ENCODE measurements at places on chromosomes 7 and 10. TPM values are rescaled to one million over a fixed set of nuclear protein-coding genes. Genes with fewer than 3 reads are reported as not detected.

DNA sequence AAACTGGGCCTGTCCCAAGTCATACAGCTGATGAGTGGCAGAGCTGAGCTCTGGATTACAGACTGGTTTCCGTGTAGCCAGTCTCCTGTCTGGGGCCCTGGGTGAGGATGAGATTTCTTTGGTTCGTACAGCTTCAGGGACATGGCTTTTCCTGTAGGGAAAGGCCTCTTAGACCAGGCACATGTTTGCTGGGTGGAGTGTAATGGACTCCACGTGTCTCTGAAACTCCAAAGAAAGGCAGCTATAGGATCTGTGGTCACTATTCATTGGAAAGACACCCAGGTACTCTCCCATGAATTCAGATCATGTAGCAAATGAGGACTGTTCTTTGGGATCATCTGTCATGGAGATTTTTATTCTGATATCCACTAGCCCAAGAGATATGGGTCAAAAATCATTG lies 2.4 kb downstream of the HABP2 start:
- peaks cover 13% of the 10 kb centered on the region for H3K4me1 ChIP-seq
- H3K4me3 ChIP-seq, result no peak overlapping the region
- peaks cover 69% of the 10 kb centered on the region for H3K27me3 ChIP-seq

DNA sequence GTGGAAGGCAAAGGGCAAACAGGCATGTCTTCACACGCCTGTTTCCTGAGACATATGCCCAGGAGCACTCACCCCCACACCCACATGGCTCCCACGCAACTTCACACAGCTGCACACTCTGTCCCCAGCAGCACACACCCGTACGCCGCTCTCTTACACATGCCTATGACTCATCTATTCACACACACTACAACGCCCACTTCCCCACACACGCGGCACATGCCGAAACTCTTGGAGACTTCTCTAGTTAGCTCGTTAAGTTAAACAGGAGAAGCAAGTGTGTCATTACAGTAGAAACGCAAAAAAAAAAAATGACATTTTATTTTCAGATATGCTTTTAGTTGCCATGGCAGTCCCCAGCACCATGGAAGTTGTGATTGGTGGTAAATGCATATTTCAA lies 6.7 kb downstream of the CALN1 start:
- H3K4me1 ChIP-seq, result no peaks in the 10 kb centered on the region
- H3K27me3 ChIP-seq, result peaks cover 29% of the 10 kb centered on the region

GRCh38 chr7:25716421-25716820 lies 435.6 kb upstream of the NFE2L3 start:
- no peak for DNase-seq
- H3K27me3 ChIP-seq, result no peaks in the 10 kb centered on the region
- H3K4me3 ChIP-seq, result no peak overlapping the region
- no peak overlapping the region for H3K27ac ChIP-seq
- no peaks in the 10 kb centered on the region for H3K36me3 ChIP-seq
- H3K4me1 ChIP-seq, result peaks cover 28% of the 10 kb centered on the region

- no peaks in the 10 kb centered on the region for H3K4me1 ChIP-seq
- H3K27ac ChIP-seq, result no peak overlapping the region
- no peaks in the 10 kb centered on the region for H3K36me3 ChIP-seq
- no peaks in the 10 kb centered on the region for H3K27me3 ChIP-seq
Measured at GRCh38 chr7:138396251-138397070, 63.6 kb upstream of the TRIM24 start.

DNA sequence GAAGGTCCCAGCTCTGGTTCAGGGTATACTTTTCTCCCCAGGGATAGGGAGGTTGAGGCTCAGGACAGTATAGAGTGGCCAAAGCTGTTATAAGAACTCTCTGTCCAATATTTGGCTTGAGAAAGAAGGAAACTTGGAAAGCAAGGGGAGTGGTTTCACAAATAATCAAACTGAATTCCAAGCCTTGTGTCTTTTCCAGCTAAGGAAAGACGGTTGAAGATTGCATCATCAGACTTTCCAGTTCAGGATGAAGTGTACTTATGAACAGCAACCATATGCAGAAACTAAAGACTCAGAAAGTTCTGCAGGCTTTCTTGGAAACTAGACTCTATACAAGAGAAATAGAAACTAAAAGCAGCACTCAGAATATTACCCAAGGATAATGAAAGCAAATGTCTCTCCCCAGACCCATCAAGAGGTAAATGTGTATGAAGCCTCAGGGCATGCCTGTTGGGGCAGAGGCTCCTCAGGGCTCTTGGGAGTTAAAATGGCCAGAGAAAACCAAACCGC lies 46.4 kb downstream of the RAMP3 start:
- DNase-seq, result no peak
- H3K4me3 ChIP-seq, result peak overlapping the region; percentile 53
- H3K36me3 ChIP-seq, result no peaks in the 10 kb centered on the region
- peaks cover 4% of the 10 kb centered on the region for H3K27me3 ChIP-seq
- peaks cover 28% of the 10 kb centered on the region for H3K4me1 ChIP-seq

DNA sequence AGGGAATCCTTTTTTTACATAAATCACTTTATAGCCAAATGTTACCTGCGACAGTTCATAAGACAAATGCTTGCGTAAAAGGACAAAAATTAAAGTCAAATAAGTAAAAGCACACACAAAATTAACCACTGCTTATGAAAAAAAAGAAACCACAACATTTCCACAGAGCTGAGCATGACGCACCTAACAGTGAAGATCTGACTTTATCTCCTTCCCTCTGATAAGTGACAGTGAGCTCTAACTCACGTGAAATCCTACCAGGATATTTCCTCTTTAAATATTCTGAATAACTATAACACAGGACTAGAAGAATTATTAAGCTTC lies 225.5 kb downstream of the SFMBT2 start:
- no peak overlapping the region for H3K4me3 ChIP-seq
- no peaks in the 10 kb centered on the region for H3K4me1 ChIP-seq
- DNase-seq, result no peak
- no peak overlapping the region for H3K27ac ChIP-seq

DNA sequence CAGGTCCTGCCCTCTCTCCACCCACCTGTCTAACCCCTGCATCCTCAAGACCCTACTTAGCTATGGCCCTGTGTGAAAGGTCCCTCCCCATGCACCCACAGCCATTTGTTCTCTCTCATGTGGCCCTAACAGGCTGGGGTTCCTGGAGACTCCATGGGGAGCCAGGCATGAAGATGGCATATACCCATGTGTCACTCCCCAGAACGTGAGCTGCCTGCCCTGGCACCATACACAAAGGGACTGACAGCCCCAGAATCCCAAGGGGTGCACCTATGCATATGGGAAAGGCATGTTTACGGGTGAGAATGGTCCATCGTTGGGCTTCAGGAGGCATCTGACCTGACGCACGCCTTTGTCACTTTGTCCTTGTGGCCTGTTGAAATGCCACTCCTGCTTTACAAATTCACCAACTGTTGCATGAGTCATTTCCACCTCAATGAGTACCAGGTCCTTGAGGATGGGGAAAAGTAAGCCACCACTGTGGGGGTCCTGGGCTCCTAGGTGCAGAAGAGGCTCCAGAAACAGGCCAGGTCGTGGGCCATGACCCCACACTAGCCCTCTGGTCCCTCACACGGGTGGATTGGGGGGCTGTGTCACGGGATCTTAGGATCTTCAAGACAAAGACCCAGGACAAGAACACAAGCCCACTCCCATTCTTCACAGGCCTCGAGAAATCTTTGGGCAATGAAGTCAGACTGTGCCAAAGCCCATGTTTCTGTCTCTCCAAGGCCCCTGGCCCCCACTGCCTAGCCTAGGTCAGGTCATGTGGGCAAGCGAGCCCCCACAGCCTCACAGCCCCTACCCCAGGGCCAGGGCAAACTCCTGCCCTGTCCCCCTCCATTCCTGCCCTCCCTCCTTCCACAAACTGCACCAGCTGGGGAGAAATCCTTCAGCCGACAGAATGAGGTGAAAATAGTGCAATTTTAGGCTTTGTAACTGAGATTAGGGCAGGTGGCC lies 8.6 kb downstream of the GPRIN2 start:
- no peaks in the 10 kb centered on the region for H3K36me3 ChIP-seq
- peaks cover 98% of the 10 kb centered on the region for H3K27me3 ChIP-seq
- no peak overlapping the region for H3K4me3 ChIP-seq
- no peak overlapping the region for H3K27ac ChIP-seq
- H3K4me1 ChIP-seq, result no peaks in the 10 kb centered on the region
- DNase-seq, result peak; percentile 13

DNA sequence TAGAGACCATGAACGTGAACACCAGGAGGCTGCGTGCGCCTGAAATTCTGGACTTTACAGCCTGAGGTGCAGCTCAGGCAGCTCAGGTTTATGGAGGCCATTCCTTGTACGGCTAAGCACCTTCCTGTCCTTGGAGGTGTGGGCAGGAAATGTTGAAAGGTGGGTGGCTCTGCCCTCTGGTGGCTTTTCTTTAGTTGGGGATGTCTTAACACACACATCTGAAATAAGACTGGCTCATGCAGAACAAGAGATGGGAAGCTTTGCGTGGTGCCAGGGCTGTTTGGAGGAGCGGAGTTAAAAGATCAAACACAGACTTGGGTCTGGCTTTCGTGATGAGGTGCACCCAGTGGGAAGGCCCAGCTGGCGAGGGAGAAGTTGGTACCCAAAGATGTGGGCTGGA lies 64.1 kb downstream of the DOCK1 start:
- no peak for DNase-seq
- H3K4me1 ChIP-seq, result peaks cover 23% of the 10 kb centered on the region
- H3K4me3 ChIP-seq, result no peak overlapping the region
- peaks cover 6% of the 10 kb centered on the region for H3K36me3 ChIP-seq
- H3K27me3 ChIP-seq, result no peaks in the 10 kb centered on the region

DNA sequence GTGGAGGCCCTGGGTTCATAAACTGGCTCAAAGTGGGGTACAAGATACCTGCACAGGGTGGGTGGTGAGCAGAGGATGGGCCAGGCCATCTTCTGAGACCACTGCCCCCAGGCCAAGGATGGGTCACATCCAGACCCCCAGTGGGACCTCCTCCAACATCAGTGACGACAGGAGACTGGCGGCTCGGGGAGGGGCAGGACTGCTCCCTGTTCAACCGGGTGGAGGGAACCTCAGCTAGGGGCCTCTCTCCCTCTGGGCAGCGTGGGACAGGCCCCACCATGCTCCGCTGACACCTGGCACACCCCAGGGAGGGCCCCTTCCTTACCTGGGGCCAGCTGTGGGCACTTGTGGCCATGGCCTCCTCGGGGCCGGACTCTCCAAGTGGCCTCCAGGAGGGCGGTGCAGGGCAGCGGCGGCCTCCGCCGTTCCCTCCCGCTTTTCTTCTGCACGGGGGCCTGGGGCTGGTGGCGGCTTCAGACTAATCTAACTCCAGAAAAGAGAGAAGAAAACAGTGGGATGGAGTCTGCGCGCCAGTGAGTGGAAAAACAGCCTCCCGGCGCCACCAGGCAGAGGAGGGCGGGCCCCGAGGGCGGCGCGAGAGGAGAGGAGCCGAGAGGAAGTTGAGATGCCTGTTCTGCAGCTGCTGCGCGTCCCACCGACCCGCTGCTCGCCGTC lies at the start of gene CALHM2:
TSS of gene CALHM2 (minus strand) at position 540 of the 675 bp plus-strand sequence. CDS start 2,429 bp downstream, outside the sequence.
- H3K27me3 ChIP-seq, result peaks cover 12% of the 10 kb centered on the region
- peaks cover 37% of the 10 kb centered on the region for H3K36me3 ChIP-seq
- H3K4me3 ChIP-seq, result peak within 1 kb of the TSS; percentile 78
- H3K4me1 ChIP-seq, result peaks cover 56% of the 10 kb centered on the region

DNA sequence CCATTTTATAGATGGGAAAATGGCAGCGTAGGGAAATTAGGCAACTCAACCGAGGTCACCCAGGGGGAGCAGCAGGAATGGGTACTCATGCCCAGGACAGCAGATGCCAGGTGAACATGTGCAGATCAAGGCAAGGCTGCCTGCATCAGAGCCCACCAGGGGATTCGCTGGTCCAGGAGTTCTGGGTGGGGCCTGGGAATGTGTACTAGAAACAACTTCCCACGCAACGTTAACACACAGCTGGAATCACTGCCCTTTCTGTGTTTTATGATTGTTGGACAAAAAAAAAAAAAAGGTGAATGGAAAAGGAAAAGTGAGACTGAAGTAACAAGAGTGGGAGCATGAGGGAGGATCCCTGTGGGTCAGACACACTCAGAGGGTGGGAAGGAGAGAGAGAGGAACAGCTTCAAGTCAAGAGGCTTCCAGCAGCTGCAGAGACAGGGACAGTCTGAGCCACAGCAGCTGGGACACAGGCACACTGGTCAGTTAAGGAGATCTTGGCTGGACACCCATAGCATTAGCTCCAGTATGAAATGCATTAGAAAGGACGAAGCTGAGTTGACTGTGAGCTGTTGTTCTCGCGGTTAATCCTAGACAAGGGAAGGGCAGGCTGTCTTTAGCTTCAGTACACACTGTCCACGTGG lies 187.9 kb upstream of the INHBA start:
- H3K27me3 ChIP-seq, result peaks cover 19% of the 10 kb centered on the region
- H3K36me3 ChIP-seq, result no peaks in the 10 kb centered on the region
- H3K4me3 ChIP-seq, result no peak overlapping the region
- DNase-seq, result peak; percentile 36
- peak overlapping the region; percentile 57 for H3K27ac ChIP-seq
- peaks cover 16% of the 10 kb centered on the region for H3K4me1 ChIP-seq

- H3K4me3 ChIP-seq, result no peak overlapping the region
- peaks cover 3% of the 10 kb centered on the region for H3K27me3 ChIP-seq
- H3K4me1 ChIP-seq, result no peaks in the 10 kb centered on the region
- no peaks in the 10 kb centered on the region for H3K36me3 ChIP-seq
Measured at GRCh38 chr7:74412056-74412455, 41.6 kb upstream of the GTF2IRD1 start.

DNA sequence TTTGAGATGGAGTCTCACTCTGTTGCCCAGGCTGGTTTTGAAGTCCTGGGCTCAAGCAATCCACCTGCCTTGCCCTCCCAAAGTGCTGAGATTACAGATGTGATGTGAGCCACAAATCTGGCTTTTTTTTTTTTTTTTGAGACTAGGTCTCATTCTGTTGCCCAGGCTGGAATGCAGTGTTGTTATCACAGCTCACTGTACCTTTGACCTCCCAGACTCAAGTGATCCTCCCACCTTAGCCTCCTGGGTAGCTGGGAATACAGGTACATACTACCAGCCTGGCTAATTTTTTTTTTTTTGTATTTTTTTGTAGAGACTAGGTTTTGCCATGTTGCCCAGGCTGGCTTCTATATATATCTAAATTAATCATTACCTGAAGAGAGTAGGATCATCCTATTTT lies 62.4 kb downstream of the HIF1AN start:
- H3K36me3 ChIP-seq, result no peaks in the 10 kb centered on the region
- no peak for DNase-seq
- H3K27me3 ChIP-seq, result peaks cover 96% of the 10 kb centered on the region
- no peak overlapping the region for H3K27ac ChIP-seq
- H3K4me1 ChIP-seq, result no peaks in the 10 kb centered on the region
- H3K4me3 ChIP-seq, result no peak overlapping the region

GRCh38 chr10:132602614-132603013 lies 65.0 kb downstream of the INPP5A start:
- no peaks in the 10 kb centered on the region for H3K27me3 ChIP-seq
- peaks cover 50% of the 10 kb centered on the region for H3K4me1 ChIP-seq
- H3K27ac ChIP-seq, result no peak overlapping the region
- H3K4me3 ChIP-seq, result no peak overlapping the region
- H3K36me3 ChIP-seq, result no peaks in the 10 kb centered on the region
- no peak for DNase-seq

- H3K4me1 ChIP-seq, result peaks cover 45% of the 10 kb centered on the region
- H3K27ac ChIP-seq, result peak overlapping the region; percentile 94
- no peaks in the 10 kb centered on the region for H3K36me3 ChIP-seq
- H3K4me3 ChIP-seq, result peak overlapping the region; percentile 21
Measured at GRCh38 chr10:119025776-119026175, 3.7 kb upstream of the NANOS1 start.

GRCh38 chr7:123977081-123977480 lies 52.0 kb downstream of the SPAM1 start:
- H3K27me3 ChIP-seq, result no peaks in the 10 kb centered on the region
- no peaks in the 10 kb centered on the region for H3K36me3 ChIP-seq
- H3K4me3 ChIP-seq, result no peak overlapping the region
- no peaks in the 10 kb centered on the region for H3K4me1 ChIP-seq
- no peak for DNase-seq

Gene MRPS24
- total RNA-seq, result 167 TPM

Gene GSAP
- 7.2 TPM for total RNA-seq

Gene SFTPA1
- not detected for total RNA-seq

Gene ITGA8
- 1.7 TPM for total RNA-seq

Gene OR2A7
- total RNA-seq, result 0.16 TPM

Gene FAM25G
- total RNA-seq, result not detected

Gene MMD2
- total RNA-seq, result not detected

Gene MRC1
- 18.9 TPM for total RNA-seq
